ENCODE measurements at places on chromosomes 3 and 15. TPM values are rescaled to one million over a fixed set of nuclear protein-coding genes. Genes with fewer than 3 reads are reported as not detected.

KNG1 gene
- total RNA-seq, result not detected

PLCL2 gene
- 21.9 TPM for total RNA-seq

PIGZ gene
- total RNA-seq, result 14.4 TPM

RBP2 gene
- not detected for total RNA-seq

TNIK gene
- total RNA-seq, result 7.4 TPM

MCTP2 gene
- 6.4 TPM for total RNA-seq

MORC1 gene
- total RNA-seq, result under 0.01 TPM

CNTN6 gene
- total RNA-seq, result not detected

KCNH8 gene
- total RNA-seq, result 4.4 TPM

C3orf52 gene
- total RNA-seq, result 0.64 TPM

ZMYND10 gene
- total RNA-seq, result 1.9 TPM

DGKG gene
- 2.1 TPM for total RNA-seq

SLC9C1 gene
- 0.48 TPM for total RNA-seq

PRR20G gene
- total RNA-seq, result not detected

PRKAR2A gene
- total RNA-seq, result 30.7 TPM

RFTN1 gene
- 29.5 TPM for total RNA-seq

ATP8B4 gene
- 7.9 TPM for total RNA-seq

PP2D1 gene
- total RNA-seq, result not detected

SENP7 gene
- 26.9 TPM for total RNA-seq

CFAP92 gene
- total RNA-seq, result 1.3 TPM

PHLDB2 gene
- 53.1 TPM for total RNA-seq

AMT gene
- total RNA-seq, result 2.7 TPM

PLSCR5 gene
- total RNA-seq, result not detected

MUSTN1 gene
- 5.9 TPM for total RNA-seq

C15orf62 gene
- 4.7 TPM for total RNA-seq

C3orf33 gene
- 6.3 TPM for total RNA-seq

IQCF5 gene
- total RNA-seq, result not detected

SERPINI2 gene
- not detected for total RNA-seq

ARGFX gene
- not detected for total RNA-seq

SOX14 gene
- not detected for total RNA-seq

SLC28A2 gene
- not detected for total RNA-seq

RTP3 gene
- total RNA-seq, result not detected

PIERCE2 gene
- 4.3 TPM for total RNA-seq
